ENCODE measurements at places on chromosomes 2 and 18.

DNA sequence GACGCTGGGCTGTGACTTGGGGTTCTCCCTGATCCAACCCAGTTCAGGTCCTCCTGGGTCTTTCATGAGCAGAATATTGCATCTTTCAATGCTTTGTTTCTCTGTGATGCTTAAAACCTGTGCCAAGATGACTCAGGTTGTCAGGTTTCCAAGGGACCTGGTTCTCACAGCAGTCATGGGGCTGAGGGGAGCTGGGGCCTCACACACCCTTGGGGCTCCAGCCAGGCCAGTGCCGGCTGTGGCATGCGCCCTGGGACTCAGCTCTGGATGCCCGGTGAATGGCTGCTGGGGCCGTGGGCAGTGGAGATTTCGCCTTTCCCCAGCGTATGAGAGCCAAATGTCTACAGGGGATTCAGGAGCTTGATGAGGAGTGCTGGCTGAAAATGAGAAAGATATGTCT is 29.6 kb downstream of the EDAR start:
- DNase-seq, result no peak

DNA sequence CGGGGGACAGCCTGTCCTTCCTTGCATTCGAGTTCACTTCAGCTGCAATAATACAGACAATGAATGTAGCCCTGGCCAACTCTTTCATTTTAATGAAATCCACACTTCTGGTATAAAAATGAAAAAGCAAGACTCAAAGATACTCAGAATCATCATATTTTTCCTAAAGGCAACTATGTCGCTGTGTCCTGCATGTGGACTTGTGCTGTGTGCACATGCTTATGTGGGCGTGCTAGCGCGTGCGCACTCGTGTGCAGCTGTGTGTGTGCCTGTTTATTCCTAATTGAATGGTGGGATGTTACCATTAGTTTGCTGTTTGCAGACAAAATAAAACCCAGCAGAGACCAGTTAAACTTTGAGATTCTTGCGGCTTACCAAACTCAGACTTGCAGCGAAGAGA is 49.6 kb downstream of the SMIM21 start:
- DNase-seq, result no peak

DNA sequence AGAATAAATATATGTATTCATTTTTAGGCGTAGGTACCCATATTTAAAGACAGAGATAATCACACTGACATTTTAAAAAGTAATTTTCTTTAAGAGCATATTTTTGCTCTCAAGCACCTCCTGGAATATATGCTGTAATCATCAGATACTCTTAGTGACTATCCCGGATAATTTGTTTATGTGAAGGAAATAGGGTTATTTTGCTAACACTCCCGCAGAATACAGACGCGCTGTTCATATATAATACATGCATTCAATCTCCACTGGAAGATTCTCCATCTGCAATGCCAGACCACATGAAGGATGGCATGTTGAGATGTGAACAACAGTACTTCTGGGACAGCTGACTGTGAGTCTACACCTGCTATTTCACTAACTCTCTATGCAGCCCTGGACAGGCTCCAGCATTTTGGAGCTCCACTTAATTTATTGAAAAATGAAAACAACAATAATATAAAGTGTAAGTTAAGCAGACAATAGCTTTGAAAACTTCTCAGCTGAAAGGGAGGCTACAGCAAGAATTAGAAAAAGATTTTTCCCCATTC is 430.6 kb downstream of the TMX3 start:
- DNase-seq, result no peak

DNA sequence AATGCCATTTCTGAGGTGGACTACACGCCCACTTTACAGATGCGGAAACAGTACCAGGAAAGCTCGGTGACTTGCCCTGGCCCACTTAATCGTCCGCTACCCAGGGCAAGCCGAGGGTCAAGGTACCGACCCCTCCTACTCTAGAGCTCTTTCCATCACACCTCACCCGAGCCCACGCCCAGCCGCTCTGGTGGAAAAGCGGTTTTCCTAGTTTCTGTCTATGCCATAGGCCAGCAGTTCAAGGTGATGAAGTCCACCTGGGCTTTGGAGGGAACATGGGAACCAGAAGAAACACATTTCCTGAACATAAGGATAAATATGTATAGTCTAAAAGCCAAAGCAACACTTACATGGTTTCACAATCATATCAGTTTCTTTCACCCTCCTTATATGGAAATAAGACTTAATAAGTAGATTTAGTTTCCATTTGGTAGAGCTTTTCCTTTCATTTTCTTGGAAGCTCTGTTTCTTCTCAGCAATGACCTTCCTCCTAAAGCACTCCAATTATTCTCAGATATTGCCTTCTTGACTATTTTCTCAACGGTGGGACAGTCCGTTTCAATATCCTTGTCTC is 567 bp downstream of the VWA3B start:
- DNase-seq, result no peak

- no peak for DNase-seq
Measured at GRCh38 chr18:69951182-69951581, 3.5 kb upstream of the CD226 start.

DNA sequence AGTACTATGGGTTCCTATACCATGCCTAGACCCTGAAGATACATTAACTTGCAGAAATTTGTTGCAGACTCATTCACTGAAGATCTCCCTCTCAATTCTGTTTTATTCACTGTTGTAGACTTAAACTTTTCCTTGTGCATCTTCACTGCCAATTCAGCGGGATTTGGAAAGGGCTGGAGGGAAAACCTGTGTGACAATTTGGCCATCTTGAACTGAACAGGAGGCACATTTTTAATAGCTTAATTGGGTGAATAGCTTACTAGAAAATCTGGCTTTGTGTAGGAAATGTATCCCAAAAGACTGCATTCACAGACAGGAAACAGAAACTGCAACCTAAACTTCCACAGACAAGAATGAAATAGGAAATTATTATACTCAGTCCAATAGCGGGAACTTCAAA is 512.3 kb downstream of the XIRP2 start:
- DNase-seq, result no peak

DNA sequence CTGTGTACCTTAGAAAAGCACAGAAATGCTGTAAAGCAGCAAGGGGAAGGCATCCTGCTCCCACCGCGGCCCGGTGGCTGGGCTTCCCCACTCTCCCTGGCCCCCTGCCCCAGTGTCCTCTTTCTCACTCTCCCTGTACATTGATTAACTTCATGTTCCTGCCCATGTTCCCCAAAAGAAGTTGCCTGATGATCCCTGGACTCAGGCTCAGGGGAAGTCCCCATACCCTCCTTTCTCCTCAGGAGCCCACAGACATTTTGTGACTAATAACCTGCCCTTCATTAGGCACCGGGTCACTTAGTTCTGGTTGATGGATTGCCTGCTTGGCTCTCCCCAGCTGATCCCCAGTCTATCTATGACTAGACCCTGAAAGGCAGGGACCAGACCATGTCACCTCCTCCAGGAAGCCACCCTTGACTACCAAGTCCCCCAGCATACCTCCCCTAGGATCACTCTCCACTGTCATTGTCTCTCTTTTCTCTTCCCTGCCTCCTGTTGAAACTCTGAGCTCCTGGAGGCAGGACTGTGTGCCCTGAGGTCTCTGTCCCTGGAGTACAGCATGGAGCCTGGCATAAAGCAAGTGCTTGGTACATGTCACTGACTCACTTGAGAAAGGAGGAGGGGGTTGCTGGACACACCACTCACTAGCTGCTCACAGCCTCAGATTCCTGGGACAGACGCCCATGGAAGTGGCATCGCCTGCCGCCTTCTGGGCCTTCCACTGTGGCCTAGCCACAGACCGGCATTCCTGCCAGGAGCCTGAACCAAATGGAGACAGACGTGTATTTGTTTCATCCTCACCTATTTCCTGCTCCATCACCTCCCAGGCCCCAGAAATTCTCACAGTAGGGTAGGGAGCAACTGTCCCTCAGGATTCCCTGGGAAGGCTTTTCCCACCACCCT is 13.5 kb downstream of the MALL start:
- no peak for DNase-seq

GRCh38 chr2:28591711-28592335 is 96.0 kb downstream of the PLB1 start:
- no peak for DNase-seq

DNA sequence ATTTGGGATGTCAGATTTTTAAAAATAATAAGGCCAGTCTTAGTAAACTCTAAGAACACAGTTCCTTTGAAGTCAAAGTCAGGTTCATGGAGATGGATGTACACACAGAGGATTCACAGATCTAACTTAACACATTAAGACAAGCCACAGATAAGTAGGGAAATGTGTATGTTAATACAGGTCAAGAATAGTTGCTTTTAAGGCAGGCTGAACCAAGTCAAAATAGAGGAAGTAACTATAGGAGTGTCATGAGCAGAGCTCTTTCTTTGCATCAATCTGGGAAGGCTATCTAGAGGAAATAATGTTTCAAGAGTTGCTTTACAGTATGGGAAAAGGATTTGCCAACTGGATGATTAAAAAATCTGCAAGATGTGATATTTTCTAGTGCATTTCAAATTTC is 128.0 kb upstream of the FBXO11 start:
- no peak for DNase-seq

- DNase-seq, result no peak
Measured at GRCh38 chr2:25310709-25310964, 31.1 kb downstream of the DNMT3A start.

DNA sequence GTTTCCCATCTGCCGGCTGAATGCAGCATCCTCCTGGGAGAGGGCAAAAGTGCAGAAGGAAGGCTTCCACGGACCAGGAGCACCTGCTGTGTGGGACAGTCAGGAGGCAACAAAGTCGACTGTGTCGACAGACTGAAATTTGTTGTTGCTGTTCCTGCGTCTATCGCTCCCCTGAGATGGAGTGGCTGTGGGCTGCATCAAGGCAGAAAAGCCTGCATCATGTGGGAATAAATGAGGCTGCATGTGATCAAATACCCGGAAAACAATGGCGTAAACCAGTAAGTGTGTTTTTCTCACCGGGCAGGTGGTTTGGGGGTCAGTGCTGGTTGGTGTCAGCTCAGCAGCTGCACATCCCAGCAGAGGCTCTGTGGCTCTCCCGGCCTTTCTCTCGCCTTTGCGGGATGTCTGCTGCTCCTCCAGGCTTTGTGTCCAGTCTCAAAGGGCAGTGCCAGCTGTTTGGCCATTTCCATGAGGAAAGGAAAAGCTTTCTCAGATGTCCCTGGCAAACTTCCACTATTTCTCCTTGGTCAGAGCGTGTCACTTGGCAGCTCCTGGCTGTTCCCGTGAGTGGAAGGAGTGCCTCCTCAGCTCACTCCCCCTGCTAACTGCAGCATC is 262.4 kb downstream of the NDUFA10 start:
- no peak for DNase-seq

DNA sequence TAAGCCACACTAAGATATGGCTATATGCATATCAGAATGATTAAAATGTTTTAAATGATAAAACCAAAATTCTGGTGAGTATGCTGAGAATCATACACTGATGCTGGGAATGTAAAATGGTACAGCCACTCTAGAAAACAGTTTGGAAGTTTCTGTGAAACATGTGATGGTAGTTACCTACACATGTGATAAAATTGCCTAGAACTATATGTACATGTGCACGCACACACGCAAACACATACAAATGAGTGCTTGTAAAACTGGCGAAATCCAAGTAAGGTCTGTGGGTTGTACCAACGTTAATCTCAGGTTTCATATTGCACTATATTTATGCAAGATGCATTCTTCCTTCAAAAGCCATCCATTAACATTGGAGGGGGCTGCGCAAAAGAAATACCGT is 195.0 kb upstream of the RAB6C start:
- DNase-seq, result no peak

GRCh38 chr18:23752796-23753195 is 63.5 kb downstream of the LAMA3 start:
- no peak for DNase-seq

DNA sequence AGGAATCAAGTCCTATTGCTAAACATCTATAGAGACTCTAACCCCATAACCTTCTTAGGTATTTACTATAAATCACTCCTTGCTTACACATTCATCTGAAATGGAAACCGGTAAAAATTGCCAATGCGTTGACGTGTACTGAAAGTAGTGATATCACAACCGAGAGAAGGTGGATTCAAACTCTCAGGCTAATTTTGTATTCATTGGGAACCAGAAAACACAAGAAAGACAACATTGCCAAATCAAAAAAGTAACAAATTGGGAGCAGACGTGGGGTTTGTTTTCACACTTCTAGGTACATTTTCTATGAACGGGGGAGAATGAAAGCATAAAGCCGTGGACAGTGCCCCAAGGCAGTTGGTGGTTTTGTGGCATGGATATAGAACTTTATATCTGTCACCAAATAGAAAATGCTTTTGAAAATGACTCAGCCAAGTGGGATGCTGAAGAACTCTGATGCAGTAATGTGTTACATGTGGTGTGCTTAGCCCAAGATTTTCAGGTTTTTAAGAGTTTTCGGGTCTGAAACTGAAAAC is 155.1 kb upstream of the RASGRP3 start:
- DNase-seq, result no peak

DNA sequence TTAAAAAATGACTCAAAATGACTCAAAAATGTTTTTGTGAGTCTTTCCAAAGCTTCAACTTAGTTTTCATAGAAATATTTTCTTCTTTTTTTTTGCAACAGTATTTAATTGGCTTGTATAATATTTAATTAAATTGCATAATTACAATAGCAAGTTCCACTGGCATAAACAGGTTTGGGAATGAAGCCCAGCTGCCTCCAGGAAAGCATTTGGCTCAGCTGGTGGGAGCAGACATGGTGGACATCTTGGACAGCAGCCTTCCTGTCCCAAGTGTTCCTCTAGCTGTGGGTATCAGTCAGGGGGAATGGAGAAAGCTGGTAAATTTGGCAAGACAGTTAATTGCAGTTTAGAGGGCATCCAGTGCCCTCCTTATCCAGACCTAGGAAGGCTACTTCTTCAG is 213.4 kb downstream of the ZBTB7C start:
- no peak for DNase-seq

DNA sequence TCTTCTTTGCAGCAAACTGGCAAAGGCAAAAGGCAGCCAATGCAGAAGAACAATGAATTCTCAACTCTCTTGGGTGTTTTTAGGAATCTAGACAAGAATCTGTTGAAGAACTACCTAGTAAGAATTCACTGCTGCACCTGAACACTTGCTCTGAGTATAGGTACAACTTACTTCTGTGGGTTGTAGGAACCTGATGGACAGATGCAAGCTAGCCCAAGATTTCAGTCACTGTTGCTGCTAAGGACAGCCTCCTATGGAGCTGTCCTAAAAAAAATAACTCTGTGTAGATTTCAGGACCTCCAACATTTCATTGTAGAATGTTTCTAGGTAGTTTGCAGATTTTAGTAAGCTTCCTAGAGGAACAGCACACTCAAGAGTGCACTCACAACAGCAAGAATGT is 363.5 kb downstream of the CBLN2 start:
- no peak for DNase-seq

GRCh38 chr2:165105926-165106325 is 97.9 kb downstream of the SCN3A start:
- DNase-seq, result no peak

- peak; percentile 97 for DNase-seq
Measured at GRCh38 chr18:67144329-67144728, 372.2 kb downstream of the DSEL start.

All from NCI-H1417 treated with DMSO at 0.1 percent for 48 hours (cell line).